Activated CD4-positive, alpha-beta T cell treated with anti-CD3 and anti-CD28 coated beads, Interleukin-2, amount 50 U/mL, for 48 hours (primary cell): ENCODE measurements at places on chromosomes 1 and 21.

GRCh38 chr21:31777857-31778256, 45.9 kb upstream of the SCAF4 start:
- DNase-seq: no peak

GRCh38 chr1:110132682-110133081, 17.6 kb upstream of the SLC6A17 start:
- DNase-seq: no peak

- no peak for DNase-seq
Observed at GRCh38 chr1:214513394-214513793, 38.0 kb downstream of the PTPN14 start.

- DNase-seq: no peak
Observed at GRCh38 chr21:41774467-41775148, 7.8 kb upstream of the RIPK4 start.
